ENCODE measurements at places on chromosomes 11 and 22.

DNA sequence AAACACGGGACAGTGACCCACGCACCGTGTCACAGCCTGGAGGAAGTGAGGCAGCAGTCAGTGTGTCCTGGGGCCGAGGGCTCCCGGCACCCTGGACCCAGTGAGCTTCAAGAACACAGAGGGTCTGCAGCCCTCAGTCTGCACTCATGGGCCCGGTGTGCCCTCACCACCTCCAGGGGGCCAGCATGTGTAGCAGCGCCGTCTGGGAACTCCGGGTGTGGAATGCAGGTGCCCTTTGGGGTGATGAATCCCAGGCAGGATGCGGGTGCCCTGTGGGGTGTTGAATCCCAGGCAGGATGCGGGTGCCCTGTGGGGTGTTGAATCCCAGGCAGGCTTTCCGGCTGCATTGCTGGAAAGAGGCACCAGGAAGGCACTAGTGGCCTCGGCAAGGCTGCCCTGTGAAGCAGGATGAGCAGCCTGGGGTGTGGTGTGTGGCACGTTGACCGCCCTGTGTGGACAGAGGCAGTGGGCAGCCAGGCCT is 1399.9 kb downstream of the BRD1 start:
- no peak for DNase-seq

- DNase-seq = no peak
These were observed 143.1 kb upstream of the SESN3 start for GRCh38 chr11:95374105-95374504.

- no peak for DNase-seq
These were observed 33.2 kb upstream of the TTC12 start for GRCh38 chr11:113281052-113281725.

GRCh38 chr11:74044538-74044937 is 35.7 kb upstream of the UCP3 start:
- DNase-seq = no peak

All from nephron progenitor cell (in vitro differentiated cells).